Mesangial cell (primary cell): ENCODE measurements at places on chromosomes 7 and 10. TPM values are rescaled to one million over a fixed set of nuclear protein-coding genes. Genes with fewer than 3 reads are reported as not detected.

Gene GRM3
- not detected in 2 replicates for total RNA-seq

Gene ADO
- total RNA-seq, result 24.4 and 27.9 TPM in 2 replicates

Gene MRLN
- not detected in 2 replicates for total RNA-seq

Gene OR2A5
- not detected in 2 replicates for total RNA-seq
